Purkinje cell (primary cell): ENCODE measurements at places on chromosomes 7 and 10. TPM values are rescaled to one million over a fixed set of nuclear protein-coding genes. Genes with fewer than 3 reads are reported as not detected.

GIMAP4 gene
- 0.19 TPM in 1 of 2 replicates, not detected in the other for polyA plus RNA-seq

TMEM26 gene
- not detected in 2 replicates for polyA plus RNA-seq

AKR1C8 gene
- not detected in 2 replicates for polyA plus RNA-seq

CNNM1 gene
- 10.4 and 10.9 TPM in 2 replicates for polyA plus RNA-seq

SPDYE16 gene
- polyA plus RNA-seq: 0.38 and 0.51 TPM in 2 replicates
